ENCODE measurements at places on chromosomes 2 and 18.

DNA sequence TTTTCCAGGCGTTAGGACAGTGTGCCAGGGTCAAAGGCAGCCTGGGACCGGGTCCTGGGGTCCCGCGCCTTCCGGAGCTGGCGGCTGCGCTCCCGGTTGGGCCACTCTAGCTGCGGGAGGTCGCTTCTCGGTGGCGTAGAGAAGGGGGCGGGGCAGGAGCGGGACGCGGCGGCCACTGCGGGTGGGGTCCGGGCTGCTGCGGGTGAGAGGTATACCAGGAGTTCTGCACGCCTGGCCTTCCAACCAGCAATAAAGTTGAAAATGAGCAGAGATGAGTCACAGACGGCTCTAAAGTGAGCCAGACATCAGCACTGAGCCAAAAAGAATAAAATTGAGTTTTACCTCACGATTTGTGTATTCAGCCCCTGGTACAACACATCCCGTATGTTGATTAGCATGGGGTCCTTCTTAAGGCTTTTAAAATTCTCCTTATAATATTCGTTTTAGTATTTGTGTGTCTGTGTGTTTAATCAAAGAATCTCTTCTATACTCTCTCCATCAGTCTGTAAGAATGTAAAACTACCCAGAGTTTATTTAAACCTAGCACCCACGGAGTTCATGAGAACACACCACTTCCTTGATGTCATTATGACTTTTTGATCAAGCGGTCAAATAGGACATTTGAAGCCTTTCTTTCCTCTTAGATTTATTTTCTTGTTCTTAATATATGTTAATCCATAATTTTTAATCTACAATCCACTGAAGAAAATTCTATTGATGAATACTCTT, at the start of gene C1GALT1C1L:
C1GALT1C1L (minus strand) TSS at position 108 of the 729 bp plus-strand sequence; CDS start at position 1, 107 bp downstream.
- no peaks in the 10 kb centered on the region for H3K4me1 ChIP-seq
- no peaks in the 10 kb centered on the region for H3K36me3 ChIP-seq
- DNase-seq: peak; percentile 5

- H3K36me3 ChIP-seq: no peaks in the 10 kb centered on the region
- H3K4me3 ChIP-seq: no peak overlapping the region
- no peaks in the 10 kb centered on the region for H3K27me3 ChIP-seq
- H3K4me1 ChIP-seq: peaks cover 29% of the 10 kb centered on the region
Measured at GRCh38 chr2:161241894-161242293, 66.3 kb upstream of the PSMD14 start.

GRCh38 chr2:201185863-201186262, 2.9 kb downstream of the CASP10 start:
- peaks cover 22% of the 10 kb centered on the region for H3K36me3 ChIP-seq
- peaks cover 52% of the 10 kb centered on the region for H3K4me1 ChIP-seq
- H3K27me3 ChIP-seq: no peaks in the 10 kb centered on the region
- H3K4me3 ChIP-seq: peak overlapping the region; percentile 64
- H3K27ac ChIP-seq: peak overlapping the region; percentile 89

DNA sequence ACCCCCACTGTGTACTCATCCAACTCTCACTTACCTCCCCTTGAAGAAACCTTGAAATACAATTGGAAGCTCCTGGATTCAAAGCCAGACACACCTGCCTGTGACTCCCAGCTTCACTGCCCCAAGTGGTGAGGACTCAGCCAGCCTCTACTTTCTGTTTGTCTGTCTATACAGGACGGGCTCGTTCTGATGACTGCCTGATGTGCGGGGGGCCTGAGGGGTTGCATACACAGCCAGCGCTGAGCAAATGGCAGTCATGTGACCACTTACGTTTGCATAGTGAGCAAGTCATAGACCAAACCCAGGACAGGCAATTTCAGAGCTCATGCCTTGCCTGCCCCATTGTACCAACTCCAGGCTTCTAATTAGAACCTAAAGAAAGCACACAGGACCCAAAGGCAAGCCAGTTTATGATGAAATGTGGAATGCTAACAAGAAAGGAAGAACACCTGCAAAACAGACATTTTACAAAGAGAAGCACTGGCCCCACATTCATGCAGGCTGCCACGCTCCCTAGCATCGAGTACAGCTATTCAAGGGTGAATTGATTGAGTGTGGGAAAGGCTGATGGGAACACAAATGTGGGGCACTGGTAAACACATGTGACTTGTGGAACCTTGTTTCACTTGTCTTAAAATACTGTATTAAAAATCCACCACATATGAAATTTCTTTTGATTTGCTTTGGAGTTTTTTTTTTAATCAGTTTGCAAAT, 137.8 kb downstream of the LNPK start:
- DNase-seq: no peak
- no peak overlapping the region for H3K27ac ChIP-seq
- H3K36me3 ChIP-seq: no peaks in the 10 kb centered on the region
- H3K4me3 ChIP-seq: no peak overlapping the region

GRCh38 chr2:233115121-233115520, 55.0 kb downstream of the INPP5D start:
- H3K4me3 ChIP-seq: no peak overlapping the region
- H3K36me3 ChIP-seq: peaks cover 6% of the 10 kb centered on the region
- DNase-seq: no peak
- H3K27ac ChIP-seq: no peak overlapping the region

GRCh38 chr2:143584936-143585335, 455.7 kb downstream of the ARHGAP15 start:
- H3K27ac ChIP-seq: no peak overlapping the region
- H3K4me3 ChIP-seq: no peak overlapping the region

- no peaks in the 10 kb centered on the region for H3K27me3 ChIP-seq
- H3K4me1 ChIP-seq: no peaks in the 10 kb centered on the region
- no peak for DNase-seq
- no peak overlapping the region for H3K4me3 ChIP-seq
- H3K27ac ChIP-seq: no peak overlapping the region
- H3K36me3 ChIP-seq: no peaks in the 10 kb centered on the region
Measured at GRCh38 chr2:236103981-236104380, 64.2 kb downstream of the GBX2 start.

GRCh38 chr2:144215701-144216675, 303.9 kb downstream of the ZEB2 start:
- H3K36me3 ChIP-seq: no peaks in the 10 kb centered on the region
- DNase-seq: peak; percentile 10
- no peaks in the 10 kb centered on the region for H3K27me3 ChIP-seq
- H3K27ac ChIP-seq: no peak overlapping the region
- H3K4me1 ChIP-seq: peaks cover 4% of the 10 kb centered on the region
- no peak overlapping the region for H3K4me3 ChIP-seq
